ENCODE measurements at places on chromosomes 4 and X. TPM values are rescaled to one million over a fixed set of nuclear protein-coding genes. Genes with fewer than 3 reads are reported as not detected.
A peak's percentile ranks its signal among the peaks of the same experiment; 100 is the strongest.

FAM184B gene
- not detected for total RNA-seq

SPATA18 gene
- 0.58 TPM for total RNA-seq

NPY5R gene
- total RNA-seq, result not detected

ATP10D gene
- total RNA-seq, result 4.7 TPM

TKTL1 gene
- total RNA-seq, result 0.67 TPM

USP27X gene
- total RNA-seq, result 1.0 TPM

TRMT2B gene
- total RNA-seq, result 21.7 TPM

CENPVL1 gene
- not detected for total RNA-seq

VCX gene
- total RNA-seq, result not detected

DRD5 gene
- not detected for total RNA-seq

INTS6L gene
- total RNA-seq, result 21.0 TPM

- DNase-seq, result no peak
These were observed 70.9 kb upstream of the CBR4 start for GRCh38 chr4:169080981-169081380.

DNA sequence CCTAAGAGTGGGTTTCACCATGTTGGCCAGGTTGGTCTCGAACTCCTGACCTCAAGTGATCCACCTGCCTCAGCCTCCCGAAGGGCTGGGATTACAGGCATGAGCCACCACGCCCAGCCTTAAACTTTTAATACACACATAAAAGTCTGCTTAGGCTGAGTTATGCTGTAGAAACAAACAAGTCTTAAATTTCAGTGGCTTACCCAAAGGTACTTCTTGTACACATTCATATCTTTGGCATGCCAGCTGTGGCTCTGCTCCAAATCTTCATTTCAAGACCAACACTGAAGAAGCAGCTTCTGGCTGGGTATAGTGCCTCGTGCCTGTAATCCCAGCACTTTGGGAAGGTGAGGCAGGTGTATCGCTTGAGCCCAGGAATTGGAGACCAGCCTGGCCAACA is 80.3 kb downstream of the PPEF2 start:
- DNase-seq, result no peak

GRCh38 chrX:23509256-23509655 is 158.0 kb upstream of the PRDX4 start:
- DNase-seq, result no peak

DNA sequence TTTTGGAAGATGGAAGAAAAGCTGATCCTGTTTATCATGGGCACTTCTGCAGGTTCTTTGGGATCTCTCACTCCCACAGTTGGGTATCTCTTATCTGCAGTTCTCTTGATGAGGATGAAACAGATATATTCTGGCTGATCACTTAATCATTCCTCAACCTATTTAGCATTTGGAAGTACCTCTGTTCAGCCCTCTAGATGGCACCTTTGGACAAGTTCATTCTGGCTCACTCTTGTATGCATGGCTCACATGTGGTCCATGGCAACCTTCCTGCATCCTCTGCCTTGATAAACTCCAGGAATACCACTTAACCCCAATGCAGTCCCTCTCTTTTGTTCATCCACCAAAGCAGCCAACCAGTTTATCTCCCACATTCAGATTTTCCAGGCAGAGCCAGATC is 74.2 kb downstream of the SMARCA5 start:
- DNase-seq, result no peak

- no peak for DNase-seq
These were observed 1.1 kb downstream of the RPS6KA6 start for GRCh38 chrX:84186603-84187532.

DNA sequence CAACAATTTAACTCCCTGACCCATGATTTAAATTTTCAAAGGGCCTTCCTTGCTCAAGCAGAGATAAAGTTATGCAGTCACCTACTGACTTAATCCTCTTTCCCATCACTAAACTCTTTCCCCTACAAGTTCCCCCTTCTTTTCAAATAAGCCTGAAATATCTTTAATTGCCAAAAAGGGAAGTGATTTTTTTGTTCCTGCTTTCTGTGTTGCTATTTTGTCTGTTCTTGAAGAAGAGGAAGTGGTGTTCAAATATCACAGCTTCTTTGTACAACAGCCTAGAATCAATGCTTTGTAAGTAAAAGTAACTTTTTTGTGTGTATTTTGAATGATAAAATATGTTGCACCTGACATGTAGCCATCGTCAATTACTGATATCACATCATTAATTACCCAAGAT is 595.9 kb downstream of the CENPC start:
- no peak for DNase-seq

GRCh38 chr4:81405900-81406401 is 65.8 kb downstream of the RASGEF1B start:
- DNase-seq, result peak; percentile 37

DNA sequence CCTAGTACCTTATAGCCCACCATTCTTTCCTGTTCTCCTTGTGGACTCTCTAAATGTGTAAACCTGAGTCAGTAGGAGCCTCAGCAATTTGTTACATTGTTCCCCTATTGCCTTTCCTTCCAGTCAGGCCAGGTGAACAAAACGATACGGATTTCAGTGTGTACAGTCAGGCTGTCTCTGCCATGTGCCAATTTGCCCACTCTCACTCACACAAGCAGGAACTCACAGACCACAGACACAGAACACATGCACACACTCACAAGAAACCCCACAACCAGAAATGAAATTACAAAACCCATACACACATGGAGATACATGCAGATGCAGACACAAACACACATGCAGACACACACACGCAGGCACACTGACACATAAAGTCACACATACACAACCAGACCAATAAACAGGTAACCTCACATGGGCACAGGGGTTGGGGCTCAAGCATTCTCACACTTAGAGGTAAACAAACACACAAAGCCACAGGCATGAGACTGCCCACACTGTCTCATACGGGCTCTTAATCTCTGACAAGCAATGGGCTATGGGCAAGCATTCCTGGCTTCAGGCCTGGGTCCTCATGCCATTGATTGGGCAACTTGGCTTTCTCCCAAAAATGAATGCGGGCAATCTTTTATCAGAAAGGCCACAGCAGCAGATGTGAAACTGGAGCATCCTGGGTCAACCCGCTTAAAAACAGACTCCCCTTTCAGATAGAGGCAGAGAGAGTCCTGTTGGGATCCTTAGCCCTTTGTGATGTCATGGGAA is 68.7 kb downstream of the NBDY start:
- DNase-seq, result no peak

DNA sequence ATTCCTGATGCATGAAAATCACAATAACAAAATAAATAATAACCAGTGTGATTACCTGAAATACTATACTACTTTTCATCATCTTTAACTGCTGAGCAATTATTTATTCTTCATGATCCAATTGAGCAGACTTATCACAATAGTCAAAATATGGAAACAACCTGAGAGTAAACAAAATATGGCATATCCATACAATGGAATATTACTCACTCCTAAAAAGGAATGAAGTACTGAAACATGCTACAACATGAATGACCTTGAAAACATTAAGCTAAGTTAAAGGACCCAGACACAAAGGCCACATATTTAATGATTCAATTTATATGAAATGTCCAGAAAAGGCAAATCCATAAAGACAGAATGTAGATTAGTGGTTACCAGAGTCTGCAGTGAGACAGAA is 146.8 kb downstream of the MID1IP1 start:
- DNase-seq, result no peak

DNA sequence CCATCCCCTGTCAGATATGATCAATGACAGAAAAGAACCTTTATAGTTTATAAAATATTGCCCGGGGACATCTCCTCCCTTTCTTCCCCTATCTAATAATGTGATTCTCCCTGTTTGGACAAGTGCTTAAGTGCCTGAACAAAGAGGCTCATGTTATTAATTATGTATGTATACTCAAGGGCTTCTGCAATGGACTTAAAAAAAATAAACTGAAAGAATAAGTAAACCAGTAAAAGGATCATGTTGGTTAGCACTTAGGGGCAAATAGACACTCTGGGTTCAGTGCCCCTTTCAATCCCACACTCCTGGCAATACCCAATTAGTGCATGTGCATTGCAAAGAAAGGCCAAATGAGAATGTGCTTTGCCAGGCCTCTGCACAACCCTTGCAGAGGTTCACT is 30.7 kb upstream of the RPS6KA6 start:
- no peak for DNase-seq

- DNase-seq, result peak; percentile 49
These were observed 768 bp upstream of the CDKL5 start for GRCh38 chrX:18424482-18425198.

- no peak for DNase-seq
These were observed 609.3 kb downstream of the FSTL5 start for GRCh38 chr4:161554372-161554990.

DNA sequence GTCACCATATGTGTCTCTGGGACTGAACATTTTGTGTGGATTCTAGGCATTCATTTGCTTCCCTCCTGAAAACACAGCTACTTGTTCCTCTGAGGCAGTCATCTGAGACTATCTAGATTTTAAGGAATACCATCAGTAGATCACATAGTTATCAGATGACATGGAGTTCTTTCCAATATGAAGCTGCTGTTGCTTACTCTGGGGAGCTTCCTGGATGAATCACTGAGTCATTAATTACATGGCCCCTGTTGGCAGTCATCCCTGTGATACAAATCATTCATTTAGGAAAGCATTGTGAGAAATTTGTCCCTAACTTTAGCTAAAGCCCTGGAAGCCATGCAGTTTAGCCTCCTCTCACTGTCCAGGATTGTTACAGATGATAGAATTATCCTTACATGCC is 98.2 kb upstream of the ARSJ start:
- no peak for DNase-seq

GRCh38 chrX:129634541-129634940 is 20.2 kb downstream of the APLN start:
- DNase-seq, result no peak

DNA sequence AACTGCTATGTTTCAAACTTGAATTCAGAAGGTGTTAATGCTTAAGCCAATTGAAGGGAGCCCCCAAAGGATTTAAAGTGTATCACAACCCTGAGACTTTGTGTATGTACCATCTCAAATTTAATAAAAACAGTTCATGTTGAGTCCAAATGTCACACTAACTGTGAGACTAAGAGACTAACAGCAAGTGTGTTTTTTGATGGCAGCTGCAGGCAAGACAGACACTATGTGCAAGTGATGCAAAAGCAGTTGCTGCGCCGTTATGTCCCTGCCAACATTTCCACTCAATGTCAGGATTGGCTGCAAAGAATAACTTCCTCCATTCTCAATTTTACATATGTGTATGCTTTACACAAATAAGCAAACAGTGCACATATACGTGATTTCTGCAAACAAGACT is 594.6 kb downstream of the IL15 start:
- no peak for DNase-seq

GRCh38 chrX:43813898-43814297 is 68.4 kb downstream of the MAOB start:
- peak; percentile 38 for DNase-seq

GRCh38 chrX:134821370-134821769 is 163.1 kb upstream of the PLAC1 start:
- no peak for DNase-seq

DNA sequence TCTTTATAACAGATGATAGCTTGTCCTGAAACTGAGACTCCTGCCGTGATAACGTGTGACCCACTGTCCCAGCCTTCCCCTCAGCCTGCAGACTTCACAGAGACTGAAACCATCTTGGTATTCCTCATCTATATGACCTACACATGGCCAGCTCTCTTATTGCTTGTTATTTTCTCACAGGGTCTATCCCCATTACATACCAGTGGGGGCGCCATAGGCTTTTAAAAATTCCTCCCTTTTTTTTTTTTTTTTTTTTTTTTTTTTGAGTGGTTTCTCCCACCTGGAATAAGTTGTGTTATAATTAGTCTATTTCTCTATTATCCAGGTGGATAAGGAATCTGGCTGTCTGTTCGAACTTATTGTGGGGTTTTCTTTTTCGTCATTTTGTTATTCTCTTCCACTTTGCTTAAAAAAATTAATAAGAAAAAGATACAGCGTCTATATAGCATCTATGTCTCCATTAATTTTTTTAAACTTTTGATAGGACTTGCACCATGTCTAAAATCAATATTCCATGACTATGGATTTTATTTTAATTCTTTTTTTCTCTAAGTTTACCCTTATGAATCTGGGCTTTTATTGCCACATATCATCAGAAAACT is 47.2 kb downstream of the GYG2 start:
- DNase-seq, result no peak

- no peak for DNase-seq
These were observed 73.0 kb upstream of the PJA1 start for GRCh38 chrX:69238114-69238886.

- DNase-seq, result no peak
These were observed 174.8 kb downstream of the HHIP start for GRCh38 chr4:144820728-144821085.

GRCh38 chrX:22758807-22759481 is 240.8 kb upstream of the DDX53 start:
- DNase-seq, result no peak

All from activated CD8-positive, alpha-beta T cell treated with anti-CD3 and anti-CD28 coated beads for 36 hours (primary cell).